ENCODE measurements at places on chromosomes 11 and 22.

DNA sequence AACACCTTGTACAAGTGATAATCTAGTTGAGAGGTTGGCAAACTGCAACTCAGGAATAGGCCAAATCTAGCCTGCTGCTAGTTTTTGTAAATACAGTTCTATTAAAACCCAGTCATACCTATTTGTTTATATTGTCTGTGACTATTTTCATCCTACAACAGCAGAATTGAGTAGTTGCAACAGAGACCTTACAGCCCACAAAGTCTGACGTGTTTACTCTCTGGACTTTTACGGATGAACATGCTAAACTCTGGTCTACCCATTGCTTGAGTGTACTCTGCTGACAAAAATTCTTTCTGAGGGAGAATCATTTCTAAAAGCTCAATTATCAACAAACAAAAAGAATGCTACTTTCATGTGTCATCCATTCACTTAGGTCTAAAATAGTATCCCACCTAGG lies 287.0 kb downstream of the DYNC2H1 start:
- no peak for DNase-seq

GRCh38 chr11:16881766-16882165 lies 132.4 kb downstream of the PLEKHA7 start:
- DNase-seq = no peak

DNA sequence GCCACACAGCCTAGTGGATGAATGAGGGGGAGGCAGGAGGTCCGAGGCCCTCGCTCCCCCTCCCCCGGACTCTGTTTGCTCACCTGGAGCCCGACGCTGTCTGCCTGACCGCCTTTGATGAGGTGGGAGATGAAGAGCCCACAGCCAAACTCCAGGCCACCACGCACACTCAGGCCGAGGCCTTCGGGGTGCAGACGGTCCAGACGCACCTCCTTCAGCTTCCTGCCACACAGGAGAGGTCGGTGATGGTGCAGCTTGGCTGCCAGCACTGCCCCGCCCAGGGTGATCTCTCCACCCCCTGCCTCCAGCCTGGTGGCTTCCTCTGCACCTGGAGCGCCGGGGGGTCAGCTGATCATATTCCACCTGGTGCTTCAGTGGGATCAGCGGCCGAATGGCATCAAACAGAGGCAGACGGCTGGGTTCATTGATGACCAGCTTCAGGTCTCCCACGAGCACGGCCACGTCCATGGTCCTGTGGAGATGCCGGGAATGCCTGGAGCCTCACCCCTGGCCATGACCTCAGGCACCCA lies 13.1 kb downstream of the USH1C start:
- DNase-seq = no peak

DNA sequence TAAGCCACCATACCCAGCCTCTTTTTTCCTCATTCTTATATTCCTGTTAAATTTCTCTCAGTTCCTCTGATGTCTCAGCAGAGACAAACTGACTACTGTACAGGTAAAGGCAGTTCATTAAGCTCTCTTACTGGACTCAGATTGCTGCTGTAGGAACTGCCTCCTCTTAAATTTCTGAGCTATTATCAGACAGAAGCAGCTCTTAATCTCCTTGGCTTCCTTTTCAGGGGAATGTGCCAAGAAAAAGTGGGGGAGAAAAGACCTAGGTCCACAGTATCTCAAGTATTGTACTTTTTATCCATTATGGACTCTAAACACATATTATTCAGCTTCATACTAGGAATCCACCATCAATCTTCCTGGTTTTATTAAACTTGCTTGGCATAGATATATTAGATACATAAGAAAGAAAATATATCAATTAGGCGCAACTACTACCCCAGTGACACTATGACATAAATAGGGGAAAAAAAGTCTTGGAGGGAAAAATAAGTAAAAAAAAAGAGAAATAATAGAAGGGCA lies 26.1 kb downstream of the MRTFA start:
- DNase-seq = no peak

- no peak for DNase-seq
Observed at GRCh38 chr11:8740129-8740528, 57.5 kb downstream of the RPL27A start.

DNA sequence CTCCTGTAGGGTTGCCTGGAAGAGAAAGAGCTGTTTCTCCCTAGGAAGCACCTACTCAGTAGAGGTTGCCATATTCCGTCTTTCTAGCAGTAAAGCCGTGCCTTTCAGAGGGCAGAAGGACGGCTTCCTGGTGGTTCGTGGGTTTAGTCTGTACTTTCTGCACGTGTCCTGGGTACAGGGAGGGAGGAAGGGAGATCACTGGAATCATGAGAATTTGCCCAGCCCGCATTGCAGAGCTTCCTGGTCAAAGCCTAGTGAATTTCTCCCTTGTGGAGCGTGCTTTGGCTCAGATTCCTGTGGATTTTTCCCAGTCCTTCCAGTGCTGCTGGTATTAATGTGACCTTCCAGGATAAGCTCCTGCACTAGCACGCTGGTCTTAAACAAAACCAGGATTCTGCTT lies 44.9 kb downstream of the GRAMD1B start:
- DNase-seq = no peak

DNA sequence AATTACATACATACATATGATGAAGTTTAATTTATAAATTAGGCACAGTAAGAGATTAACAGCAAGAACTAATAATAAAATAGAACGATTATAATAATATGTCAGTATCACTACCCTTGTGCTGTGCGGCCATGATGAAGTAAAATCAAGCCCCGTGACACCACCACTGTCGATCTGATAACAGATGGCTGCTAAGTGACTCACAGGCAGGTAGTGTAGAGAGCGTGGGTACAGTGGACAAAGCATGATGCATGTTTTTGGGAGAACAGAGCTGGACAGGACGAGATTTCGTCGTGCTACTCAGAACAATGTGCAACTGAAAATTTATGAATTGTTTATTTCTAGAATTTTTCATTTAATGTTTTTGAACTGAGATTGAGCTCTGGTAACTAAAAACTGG lies 108.4 kb upstream of the TIMP3 start:
- DNase-seq = no peak

- peak; percentile 63 for DNase-seq
Observed at GRCh38 chr11:16959602-16960001, 54.6 kb downstream of the PLEKHA7 start.

DNA sequence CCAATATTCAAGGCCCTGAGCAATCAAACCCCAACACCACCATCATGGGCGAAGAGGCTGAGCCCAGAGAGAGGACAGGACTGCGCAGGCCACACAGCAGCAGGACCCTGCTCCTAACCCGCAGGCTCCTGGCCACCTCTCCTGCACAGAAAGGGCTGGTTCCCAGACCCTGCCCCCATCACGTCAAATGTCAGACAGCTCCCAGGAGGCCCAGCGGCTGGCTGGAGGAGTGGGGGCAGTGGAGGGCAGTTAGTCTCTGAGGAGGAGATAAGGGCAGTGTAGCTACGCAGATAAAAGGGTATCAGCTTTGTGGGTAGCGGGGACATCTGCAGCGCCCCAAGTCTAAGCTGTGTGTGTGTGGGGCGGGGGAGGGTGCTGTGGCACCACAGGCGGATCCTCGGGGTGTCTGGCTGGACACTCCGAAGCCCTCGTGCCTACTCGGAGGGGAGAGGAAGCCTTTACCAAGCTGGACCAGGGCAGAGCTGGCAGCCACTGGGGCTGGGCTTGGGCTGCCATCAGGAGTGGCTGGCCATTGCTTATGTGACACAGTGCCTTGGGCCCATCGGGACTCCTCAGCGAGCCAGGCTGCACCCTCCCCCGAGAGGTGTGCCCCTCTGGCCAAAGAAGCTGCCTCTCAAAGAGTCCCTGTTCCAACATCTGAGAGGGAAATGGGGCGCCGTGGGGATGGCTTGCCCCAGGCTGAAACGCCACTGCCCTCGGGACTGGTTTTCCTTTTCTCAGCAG lies 21.5 kb downstream of the FADS3 start:
- no peak for DNase-seq

DNA sequence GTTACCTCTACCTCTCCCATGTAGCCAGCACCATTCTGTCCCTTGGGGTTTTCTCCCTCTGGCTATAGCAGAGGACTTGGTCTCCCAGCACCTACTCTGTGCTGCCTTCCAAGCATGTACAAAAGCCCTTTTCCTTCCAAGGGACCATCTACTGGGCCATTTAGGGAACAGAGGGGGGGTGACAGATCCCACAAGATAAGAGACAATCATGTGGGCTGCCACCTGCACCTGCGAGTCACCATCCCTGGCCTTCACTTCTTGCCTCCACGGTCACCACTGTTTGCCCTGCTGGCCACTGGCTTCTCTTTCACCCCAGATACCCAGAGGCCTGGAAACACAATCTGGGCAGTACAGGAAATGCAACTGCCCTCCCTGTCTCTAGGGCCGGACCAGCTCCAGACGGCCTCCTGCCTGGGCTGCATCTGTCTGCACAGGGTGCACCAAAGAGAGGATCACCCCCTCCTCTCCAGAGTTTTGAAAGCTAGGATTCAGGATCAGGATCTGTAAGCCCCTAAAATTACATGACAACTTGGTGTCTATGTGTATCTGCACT lies 160.8 kb upstream of the NECTIN1 start:
- no peak for DNase-seq

- no peak for DNase-seq
Observed at GRCh38 chr11:58775066-58775708, 43.4 kb upstream of the GLYAT start.

DNA sequence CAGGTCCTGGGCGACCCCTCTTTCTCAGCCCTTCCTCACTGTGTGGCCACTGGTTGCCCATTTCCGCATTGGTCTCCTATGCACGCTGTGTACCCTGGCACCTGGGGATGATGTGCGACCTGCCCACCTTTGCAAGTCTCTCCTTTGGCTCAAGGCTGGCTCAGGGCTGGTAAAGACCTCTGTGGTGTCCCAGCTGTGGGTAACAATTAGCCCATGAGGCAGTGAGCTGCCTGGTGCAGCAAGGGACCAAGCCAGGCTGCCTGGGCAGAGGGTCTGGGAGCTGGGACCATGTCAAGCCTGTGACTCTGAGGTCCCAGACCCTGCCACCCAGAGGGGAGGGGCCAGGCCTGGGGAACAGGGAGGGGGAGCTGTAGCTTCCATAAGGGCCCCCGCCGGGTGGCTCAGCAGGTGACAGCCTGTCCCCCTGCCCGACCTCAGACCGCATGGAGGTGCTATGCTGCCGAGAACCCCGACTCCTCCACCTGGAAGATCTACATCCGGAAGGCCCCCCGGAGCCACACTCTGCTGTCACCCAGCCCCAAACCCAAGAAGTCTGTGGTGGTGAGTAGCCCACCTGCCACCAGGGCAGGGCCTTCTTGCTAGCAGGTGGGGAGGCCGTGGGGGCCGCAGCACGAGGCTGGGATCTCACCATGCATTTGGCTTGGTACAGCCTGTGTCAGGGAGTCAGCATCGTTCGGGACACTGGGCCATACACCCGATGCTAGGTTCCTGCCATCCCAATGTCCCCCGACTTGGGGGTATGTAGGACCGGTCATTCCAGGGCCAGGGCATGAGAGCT lies 112.5 kb downstream of the KCNQ1OT1 start:
- DNase-seq = no peak

GRCh38 chr11:108302121-108302785 lies 79.4 kb downstream of the ATM start:
- no peak for DNase-seq

DNA sequence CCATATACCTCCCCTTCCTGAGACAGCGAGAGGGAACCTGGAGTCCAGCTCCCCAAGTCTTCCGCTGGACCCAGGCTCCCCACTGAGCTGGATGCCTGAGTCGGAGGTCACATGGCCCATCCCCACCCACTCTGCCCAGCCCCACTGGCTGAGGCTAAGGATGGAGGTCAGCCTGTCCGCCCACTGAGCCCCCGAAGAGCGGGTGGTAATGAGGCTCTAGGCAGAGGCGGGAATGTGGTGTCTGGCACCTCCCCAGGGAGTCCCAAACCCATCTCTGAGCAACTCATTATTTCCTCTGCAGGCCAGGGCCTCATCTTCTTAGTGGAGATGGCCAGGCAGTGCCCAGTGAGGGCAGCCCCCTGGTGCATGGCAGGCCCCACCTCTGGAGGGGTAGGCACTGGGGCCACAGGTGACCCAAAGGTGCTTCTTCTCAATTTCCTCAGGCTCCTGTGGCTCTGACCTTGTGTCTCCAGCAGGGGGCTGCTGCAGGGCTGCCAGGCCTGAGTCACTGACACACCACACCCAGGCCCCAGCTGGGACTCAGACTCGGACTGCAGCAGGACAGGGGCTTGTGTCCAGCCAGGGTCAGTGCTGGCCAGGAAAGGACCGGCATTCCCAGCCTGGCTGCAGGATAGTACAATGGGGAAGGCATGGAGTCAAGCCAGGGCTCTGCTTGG lies 10.2 kb upstream of the PDE2A start:
- no peak for DNase-seq

DNA sequence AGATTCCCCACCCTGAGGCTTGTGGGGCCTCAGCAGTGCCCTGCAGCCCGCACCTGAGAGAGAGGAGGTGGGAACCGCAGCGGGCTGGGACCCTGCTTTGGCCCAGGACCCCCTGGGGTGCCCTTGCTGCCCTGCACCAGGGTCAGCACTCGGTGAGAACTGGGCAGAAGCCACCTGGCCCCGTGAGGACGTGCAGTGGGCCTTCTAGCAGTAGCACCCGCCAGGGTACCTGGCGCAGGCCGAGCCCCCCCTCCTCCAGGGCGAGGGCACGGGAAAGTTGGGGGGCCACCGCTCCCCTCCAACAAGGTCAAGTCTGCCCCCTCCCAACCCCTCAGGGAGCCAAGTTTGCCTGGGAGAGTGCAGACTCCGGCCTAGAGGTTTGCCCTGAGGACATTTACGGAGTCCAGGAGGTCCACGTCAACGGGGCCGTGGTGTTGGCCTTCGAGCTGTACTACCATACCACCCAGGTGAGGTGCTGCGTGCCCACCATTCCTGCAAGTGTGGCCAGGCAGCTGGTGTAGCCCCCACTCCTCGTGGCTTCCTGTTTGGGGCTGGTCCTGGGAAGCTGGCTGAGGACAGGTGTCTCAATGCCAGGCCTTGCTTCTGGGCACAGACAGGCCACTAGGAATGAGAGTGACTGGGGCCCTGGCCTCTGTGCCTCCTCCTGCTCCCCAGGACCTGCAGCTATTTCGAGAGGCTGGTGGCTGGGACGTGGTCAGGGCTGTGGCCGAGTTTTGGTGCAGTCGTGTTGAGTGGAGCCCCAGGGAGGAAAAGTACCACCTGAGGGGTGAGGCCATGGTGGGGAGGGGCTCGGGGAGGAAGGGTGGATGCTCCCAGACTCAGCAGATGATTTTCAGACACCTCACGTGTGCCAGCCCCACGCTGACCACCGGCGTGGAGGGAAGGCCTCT lies 3.5 kb downstream of the PGGHG start:
- DNase-seq = no peak
